Ovary (tissue), 10 donors: ENCODE measurements at places on chromosomes 3 and 15.

GRCh38 chr3:73086071-73086494, 24.6 kb downstream of the EBLN2 start:
- no peaks in the 10 kb centered on the region for H3K36me3 ChIP-seq
- H3K4me1 ChIP-seq: no peaks in the 10 kb centered on the region
- peak; percentile 66 for DNase-seq
- no peak overlapping the region for H3K27ac ChIP-seq
- H3K4me3 ChIP-seq: no peak overlapping the region
- no peaks in the 10 kb centered on the region for H3K27me3 ChIP-seq

DNA sequence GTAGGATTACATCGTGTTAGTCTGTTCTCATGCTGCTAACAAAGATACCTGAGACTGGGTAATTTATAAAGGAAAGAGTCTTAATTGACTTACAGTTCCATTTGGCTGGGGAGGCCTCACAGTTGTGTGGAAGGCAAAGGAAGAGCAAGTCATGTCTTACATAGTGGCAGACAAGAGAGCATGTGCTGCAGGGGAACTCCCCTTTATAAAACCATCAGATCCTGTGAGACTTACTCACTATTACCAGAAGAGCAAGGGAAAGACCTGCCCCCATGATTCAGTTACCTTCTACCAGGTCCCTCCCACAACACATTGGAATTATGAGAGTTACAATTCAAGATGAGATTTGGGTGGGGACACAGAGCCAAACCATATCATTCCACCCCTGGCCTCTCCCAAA, 3.4 kb downstream of the SLC25A26 start:
- H3K4me1 ChIP-seq: peaks cover 3% of the 10 kb centered on the region
- H3K27me3 ChIP-seq: no peaks in the 10 kb centered on the region
- H3K27ac ChIP-seq: no peak overlapping the region
- H3K36me3 ChIP-seq: no peaks in the 10 kb centered on the region

- no peak for DNase-seq
- no peak overlapping the region for H3K4me3 ChIP-seq
- H3K27ac ChIP-seq: no peak overlapping the region
- H3K36me3 ChIP-seq: no peaks in the 10 kb centered on the region
- peaks cover 10% of the 10 kb centered on the region for H3K4me1 ChIP-seq
Measured at GRCh38 chr3:120552184-120553172, 43.7 kb upstream of the NDUFB4 start.

DNA sequence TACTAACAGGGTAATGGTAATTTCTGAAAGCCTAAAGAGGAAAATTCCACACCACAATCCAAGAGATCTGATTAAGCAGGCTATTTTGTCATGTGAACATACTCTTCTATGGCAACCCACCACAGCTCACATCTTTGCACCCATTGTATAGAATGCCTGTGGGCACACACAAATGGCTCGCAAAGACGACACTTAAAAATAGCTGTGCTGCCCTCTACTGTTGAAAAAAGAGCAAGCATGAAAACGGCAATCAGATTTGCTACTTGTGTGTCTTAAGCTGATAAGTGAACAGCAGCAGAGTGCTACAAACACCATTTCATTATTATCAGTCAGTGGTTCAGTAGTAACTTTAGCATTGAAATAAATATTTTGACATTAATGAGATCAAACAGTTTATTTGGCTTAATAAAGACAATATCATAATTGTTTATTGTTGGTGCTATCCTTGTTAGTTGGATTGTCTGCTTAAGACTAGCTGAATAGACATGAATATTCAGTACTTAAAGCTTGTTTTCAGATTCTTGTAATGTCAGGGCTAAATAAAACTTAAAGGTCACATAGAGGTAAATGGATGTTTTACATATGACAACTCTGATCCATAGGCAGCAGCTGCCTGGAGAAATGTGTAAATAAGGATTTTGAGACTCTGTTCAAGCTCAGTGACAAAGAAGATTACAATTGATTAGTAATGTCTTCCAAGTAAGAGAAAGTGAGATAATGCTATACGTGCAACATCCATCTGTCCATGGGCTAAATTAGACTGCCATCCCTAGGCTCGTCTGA, 199.1 kb downstream of the LRRN1 start:
- H3K27me3 ChIP-seq: no peaks in the 10 kb centered on the region
- no peak overlapping the region for H3K27ac ChIP-seq
- H3K4me3 ChIP-seq: no peak overlapping the region
- H3K4me1 ChIP-seq: no peaks in the 10 kb centered on the region
- H3K36me3 ChIP-seq: no peaks in the 10 kb centered on the region

- H3K4me1 ChIP-seq: no peaks in the 10 kb centered on the region
- H3K27me3 ChIP-seq: no peaks in the 10 kb centered on the region
- H3K4me3 ChIP-seq: no peak overlapping the region
- no peaks in the 10 kb centered on the region for H3K36me3 ChIP-seq
- no peak overlapping the region for H3K27ac ChIP-seq
- no peak for DNase-seq
Measured at GRCh38 chr3:126680667-126681055, 23.4 kb upstream of the CHCHD6 start.

DNA sequence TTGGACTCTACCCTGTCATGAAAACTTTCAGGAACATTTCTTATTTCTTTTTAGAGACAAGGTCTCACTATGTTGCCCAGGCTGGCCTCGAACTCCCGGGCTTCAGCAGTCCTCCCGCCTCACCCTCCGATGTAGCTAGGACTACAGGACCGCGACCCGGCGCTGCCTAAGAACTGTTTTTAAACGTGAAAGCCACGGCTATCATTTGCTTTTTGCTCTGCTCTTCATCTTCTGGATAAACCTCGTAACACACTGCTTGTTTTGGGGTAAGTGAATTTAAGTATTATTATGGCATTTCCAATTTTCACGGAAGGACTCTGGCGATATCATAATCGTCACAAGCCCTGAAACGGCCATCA, 14.3 kb upstream of the CCNL1 start:
- H3K27me3 ChIP-seq: no peaks in the 10 kb centered on the region
- H3K4me3 ChIP-seq: peak overlapping the region; percentile 47
- H3K27ac ChIP-seq: peak overlapping the region; percentile 96
- DNase-seq: peak; percentile 58

GRCh38 chr15:90869601-90870353, 1.4 kb downstream of the FURIN start:
- no peak overlapping the region for H3K27ac ChIP-seq
- no peak for DNase-seq
- H3K4me1 ChIP-seq: peaks cover 15% of the 10 kb centered on the region
- no peaks in the 10 kb centered on the region for H3K27me3 ChIP-seq

GRCh38 chr3:29412110-29412509, 131.2 kb downstream of the RBMS3 start:
- no peak for DNase-seq
- peaks cover 12% of the 10 kb centered on the region for H3K4me1 ChIP-seq
- no peaks in the 10 kb centered on the region for H3K36me3 ChIP-seq
- no peak overlapping the region for H3K4me3 ChIP-seq
- H3K27me3 ChIP-seq: no peaks in the 10 kb centered on the region

DNA sequence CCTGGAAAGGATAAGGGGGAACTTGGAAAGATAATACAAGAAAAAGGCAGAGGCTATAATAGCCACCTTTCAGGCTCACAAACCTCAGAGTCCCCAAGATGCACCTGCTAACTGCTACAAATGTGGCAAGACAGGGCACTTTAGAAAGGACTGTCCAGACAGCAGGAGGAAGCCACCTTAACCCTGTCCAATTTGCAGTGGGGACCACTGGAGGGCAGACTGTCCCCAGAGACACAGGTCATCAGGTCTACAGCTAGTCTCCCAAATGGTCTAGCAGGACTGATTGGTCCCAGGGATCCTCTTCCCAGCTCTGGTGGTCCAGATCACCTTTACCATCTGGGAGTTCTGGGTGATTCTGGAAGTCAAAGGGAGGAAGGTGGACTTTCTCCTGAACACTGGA, 882.5 kb upstream of the GBE1 start:
- no peaks in the 10 kb centered on the region for H3K4me1 ChIP-seq
- H3K27ac ChIP-seq: no peak overlapping the region
- H3K36me3 ChIP-seq: no peaks in the 10 kb centered on the region
- DNase-seq: no peak
- no peak overlapping the region for H3K4me3 ChIP-seq
- H3K27me3 ChIP-seq: no peaks in the 10 kb centered on the region

DNA sequence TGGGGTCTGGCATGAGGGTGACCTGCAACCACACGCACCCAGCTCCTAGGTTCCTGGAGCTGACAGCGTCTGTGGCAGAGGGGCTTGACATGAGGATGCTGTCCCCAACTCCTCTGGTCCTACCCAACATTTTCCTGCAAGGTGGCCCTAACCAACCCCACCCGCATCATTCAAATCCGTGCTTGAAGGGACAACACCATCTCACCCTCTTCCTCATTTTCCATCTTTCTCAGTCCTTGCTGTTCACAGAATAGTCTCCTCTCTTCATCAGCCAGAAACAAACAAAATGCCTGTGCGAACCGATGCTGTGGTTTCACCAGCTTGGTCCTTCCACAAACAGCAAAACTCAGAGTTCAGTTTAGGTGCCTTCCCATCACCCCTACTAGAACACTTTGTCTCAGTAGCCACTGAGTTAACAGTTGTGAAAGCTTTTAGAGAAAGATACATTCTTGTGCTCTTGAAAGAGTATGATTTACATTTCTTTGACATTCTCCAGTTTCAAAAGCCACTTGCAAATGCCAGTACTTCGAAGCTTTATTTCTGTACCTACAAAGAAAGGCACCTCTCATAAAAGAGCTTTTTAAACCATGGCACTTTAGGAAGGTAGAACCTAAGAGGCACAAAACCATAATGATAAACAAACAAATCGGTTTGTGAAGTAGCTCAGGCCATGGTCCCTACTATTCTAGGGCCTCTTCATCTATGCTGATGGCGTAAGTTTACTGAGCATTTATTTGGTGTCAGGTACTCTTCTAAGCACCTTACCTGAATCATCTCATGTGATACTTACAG, 360.1 kb downstream of the SHQ1 start:
- no peak overlapping the region for H3K4me3 ChIP-seq

- H3K4me1 ChIP-seq: peaks cover 11% of the 10 kb centered on the region
- no peak overlapping the region for H3K4me3 ChIP-seq
- H3K36me3 ChIP-seq: no peaks in the 10 kb centered on the region
- peak overlapping the region; percentile 63 for H3K27ac ChIP-seq
- peak; percentile 76 for DNase-seq
Measured at GRCh38 chr3:136994772-136995516, 37.2 kb downstream of the IL20RB start.

GRCh38 chr15:60347480-60348049, 50.2 kb downstream of the ANXA2 start:
- H3K4me3 ChIP-seq: no peak overlapping the region
- no peaks in the 10 kb centered on the region for H3K4me1 ChIP-seq
- H3K27ac ChIP-seq: no peak overlapping the region
- H3K27me3 ChIP-seq: no peaks in the 10 kb centered on the region
- no peak for DNase-seq
- H3K36me3 ChIP-seq: no peaks in the 10 kb centered on the region

- H3K4me3 ChIP-seq: no peak overlapping the region
- no peaks in the 10 kb centered on the region for H3K36me3 ChIP-seq
- H3K27me3 ChIP-seq: no peaks in the 10 kb centered on the region
- no peak for DNase-seq
- no peaks in the 10 kb centered on the region for H3K4me1 ChIP-seq
- no peak overlapping the region for H3K27ac ChIP-seq
Measured at GRCh38 chr3:159185443-159186050, 383.7 kb downstream of the MFSD1 start.
